ENCODE measurements at places on chromosomes 2 and 18.
A peak's percentile ranks its signal among the peaks of the same experiment; 100 is the strongest.

- DNase-seq, result no peak
These were observed 126.4 kb downstream of the CDH2 start for GRCh38 chr18:28050545-28050944.

DNA sequence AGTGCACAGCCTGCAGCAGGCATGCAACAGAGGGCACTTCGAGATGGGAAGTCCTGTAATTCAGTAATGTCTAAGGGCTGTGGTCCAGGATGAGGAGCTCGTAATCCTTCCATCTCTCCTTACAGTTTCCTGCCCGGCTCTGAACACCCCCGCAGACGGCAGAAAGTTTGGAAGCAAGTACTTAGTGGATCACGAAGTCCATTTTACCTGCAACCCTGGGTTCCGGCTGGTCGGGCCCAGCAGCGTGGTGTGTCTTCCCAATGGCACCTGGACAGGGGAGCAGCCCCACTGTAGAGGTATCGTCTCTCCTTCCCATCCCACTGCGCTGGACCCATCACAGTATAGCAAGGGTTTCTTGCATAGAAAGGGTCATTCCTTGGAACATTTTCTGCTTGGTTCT is 26.7 kb downstream of the FBLN7 start:
- DNase-seq, result no peak

GRCh38 chr2:98730707-98731040 is 258 bp downstream of the MGAT4A start:
- peak; percentile 30 for DNase-seq

DNA sequence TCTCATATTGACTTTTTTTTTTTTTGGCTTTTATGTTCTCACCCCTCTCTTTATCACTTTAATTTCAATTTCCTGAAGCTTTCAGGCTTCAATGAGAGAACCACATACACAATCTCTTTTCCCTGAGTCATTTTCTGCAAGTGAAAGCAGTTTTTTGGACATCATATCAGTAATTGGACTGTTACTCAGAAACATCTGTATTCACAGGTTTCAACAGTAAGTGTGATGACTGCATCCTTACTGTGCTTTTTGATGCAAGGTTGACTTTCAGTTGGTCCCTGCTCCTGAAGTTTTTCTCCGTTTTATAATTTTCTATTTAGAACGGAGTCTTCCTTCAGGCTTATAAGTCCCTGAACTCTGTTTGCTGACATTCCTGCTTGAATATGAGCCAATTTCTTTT is 70.5 kb upstream of the CCBE1 start:
- no peak for DNase-seq

GRCh38 chr2:144233733-144234541 is 286.0 kb downstream of the ZEB2 start:
- no peak for DNase-seq

GRCh38 chr18:3554091-3554601 is 104.2 kb downstream of the TGIF1 start:
- no peak for DNase-seq

GRCh38 chr2:5798084-5798483 is 105.9 kb downstream of the SOX11 start:
- DNase-seq, result no peak

DNA sequence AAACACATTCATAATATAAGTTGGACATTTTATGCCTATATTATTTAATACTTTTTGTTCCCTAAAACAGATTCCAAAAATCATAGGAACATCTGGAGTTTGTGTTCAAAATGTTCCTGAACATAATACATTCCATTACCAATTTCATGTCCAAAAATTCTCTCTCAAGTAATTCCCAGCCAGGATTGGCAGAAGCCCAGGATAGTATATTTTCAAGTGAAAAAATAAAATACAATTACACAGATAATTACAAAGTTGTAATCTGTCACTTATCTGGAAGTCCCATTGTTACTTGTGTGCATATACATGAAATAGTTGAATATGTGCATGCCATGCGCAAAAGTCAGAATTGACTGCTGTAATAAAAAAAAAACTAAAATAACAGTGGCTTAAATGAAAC is 5.2 kb upstream of the SCN7A start:
- no peak for DNase-seq

DNA sequence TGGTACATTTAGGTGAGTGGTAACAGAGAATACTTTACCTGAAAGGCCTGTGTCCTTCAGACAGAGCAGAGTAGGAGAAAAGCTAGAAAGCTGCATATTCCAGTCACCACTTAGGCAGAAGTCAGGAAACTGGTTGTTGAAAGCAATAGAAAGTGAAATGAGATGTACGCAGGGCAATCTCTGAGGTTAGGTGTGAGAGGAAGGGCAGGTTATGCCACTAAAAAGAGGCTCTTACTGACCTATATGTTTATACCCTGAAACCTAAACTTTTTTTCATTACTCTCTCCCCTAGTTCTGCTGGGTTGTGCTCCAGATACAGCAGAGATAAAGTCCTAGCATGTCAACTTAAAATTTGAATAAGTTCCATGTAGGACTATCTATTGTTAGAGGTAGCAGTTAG is 93.5 kb downstream of the COX7A2L start:
- DNase-seq, result no peak

- DNase-seq, result no peak
These were observed 71.0 kb upstream of the CYP1B1 start for GRCh38 chr2:38146907-38147307.

DNA sequence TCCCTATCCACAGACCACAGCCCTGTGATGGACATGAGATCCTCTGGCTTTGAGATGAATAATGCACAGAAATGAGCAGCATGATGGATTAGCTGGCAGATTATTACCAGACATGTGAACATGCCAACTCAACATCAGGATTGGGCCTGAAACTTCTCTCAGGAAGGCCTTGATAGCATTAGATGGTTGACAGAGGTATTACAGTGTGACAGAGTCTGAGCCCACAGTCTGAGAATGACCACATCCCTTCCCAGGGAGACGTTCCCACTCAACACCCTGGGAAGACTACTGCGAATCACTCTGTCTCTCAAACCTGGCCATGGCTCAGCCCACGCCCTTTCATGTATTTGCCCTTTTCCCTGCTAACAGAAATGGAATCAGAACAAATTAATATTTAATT is 66.9 kb downstream of the BCL11A start:
- DNase-seq, result no peak
